Skeletal muscle cell (primary cell): ENCODE measurements at places on chromosomes 3 and 15.

DNA sequence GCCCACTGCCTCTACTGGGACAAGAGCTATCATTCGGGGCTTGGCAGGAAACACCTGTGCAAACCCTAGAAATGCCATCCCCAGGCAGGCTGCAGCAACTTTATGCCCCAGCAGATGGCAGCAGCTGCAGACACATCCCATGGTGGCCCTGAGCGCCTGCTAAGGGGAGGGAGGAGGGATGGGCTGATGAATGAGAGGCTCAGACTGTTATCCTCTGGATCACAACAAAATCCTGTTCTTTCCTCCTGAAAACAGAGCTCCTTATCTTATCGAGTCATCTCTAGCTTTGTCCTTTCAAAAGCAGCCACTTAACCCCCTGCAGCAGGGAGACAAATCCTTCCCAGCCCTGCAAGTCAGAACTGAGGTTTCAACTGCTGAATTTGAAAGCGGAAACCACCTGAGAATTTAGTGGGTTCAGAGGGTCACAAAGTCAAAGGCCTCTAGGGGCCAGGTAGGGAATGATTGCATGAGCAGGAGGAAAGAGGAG, 90.6 kb upstream of the PROK2 start:
- peak; percentile 34 for DNase-seq

- DNase-seq, result no peak
Measured at GRCh38 chr3:61715886-61716527, 154.6 kb downstream of the PTPRG start.

GRCh38 chr15:66997212-66997611, 68.2 kb upstream of the SMAD3 start:
- peak; percentile 61 for DNase-seq

DNA sequence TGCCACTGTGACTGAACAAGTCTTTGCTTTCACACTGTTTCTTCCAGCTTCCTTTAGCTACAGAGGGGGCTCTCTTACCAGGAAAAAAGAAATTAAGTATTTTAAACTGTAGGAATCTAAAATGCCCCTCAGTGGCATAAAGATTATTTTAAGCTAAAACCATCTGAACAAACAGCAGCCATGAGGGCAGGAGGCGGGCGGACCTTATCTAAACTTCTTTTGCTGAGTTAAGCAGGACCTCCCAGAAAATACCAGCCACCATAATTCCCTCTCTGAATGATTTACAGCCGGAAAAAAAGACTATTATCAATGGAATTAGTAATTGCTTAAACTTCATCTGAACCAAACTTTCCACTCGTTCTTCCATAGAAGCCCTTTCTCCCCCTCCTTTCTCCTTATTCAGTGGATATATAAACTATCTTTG, 5.2 kb upstream of the TOPAZ1 start:
- DNase-seq, result no peak

- DNase-seq, result no peak
Measured at GRCh38 chr3:185371306-185372074, 8.6 kb downstream of the MAP3K13 start.

- peak; percentile 13 for DNase-seq
Measured at GRCh38 chr3:177263615-177264368, 66.5 kb upstream of the TBL1XR1 start.

DNA sequence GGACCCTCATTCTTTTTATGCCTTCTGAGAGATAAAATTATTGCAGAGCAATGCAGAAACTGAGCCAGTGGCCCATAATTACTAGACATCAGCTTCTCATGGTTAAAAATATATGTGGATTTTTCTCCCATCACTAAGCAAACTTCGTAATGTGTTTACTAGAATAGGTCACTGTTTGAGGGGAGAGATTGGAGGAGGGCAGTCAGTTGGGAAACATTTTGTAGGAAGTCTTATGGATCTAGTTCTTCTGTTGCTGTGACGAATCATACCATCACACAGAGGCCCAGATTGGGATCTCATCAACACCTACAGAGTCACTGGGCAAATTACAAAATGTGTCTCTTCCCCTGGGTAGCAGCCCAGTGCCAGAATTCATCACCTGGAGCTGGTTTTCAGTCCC, 81.4 kb downstream of the PDE8A start:
- no peak for DNase-seq

DNA sequence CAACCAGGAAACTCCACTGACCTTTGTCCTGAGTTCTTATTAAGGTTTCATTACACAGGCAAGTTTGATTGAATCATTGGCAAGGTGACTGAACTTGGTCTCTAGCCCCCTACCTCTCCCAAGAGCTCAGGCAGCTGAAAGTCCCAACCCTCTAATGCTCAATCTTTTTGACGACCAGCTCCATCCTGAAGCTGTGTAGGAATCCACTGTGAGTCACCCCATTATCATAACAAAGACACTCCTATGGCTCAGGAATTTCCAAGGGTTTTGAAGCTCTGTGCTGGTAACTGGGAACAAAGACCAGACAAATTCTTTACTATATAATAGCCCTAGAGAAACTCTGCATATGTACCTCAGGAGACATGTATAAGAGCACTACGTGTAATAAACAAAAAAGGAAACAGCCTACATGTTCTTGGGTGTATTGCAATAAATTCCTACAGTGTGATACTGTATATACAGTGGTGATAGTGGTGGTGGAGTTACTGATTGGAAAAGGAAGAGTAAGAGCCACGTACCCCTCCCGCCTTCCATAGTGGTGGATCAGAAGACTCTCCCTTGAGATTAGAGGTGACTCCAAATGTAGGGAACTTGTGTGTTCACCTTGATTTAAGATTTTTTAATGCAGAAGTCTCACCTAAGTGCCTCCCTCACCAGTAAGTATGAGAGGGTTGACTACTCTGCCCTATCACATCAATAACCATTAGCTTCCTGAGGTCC, 116.6 kb downstream of the ST8SIA2 start:
- DNase-seq, result no peak

GRCh38 chr3:14242490-14243311, 64.1 kb downstream of the LSM3 start:
- no peak for DNase-seq

DNA sequence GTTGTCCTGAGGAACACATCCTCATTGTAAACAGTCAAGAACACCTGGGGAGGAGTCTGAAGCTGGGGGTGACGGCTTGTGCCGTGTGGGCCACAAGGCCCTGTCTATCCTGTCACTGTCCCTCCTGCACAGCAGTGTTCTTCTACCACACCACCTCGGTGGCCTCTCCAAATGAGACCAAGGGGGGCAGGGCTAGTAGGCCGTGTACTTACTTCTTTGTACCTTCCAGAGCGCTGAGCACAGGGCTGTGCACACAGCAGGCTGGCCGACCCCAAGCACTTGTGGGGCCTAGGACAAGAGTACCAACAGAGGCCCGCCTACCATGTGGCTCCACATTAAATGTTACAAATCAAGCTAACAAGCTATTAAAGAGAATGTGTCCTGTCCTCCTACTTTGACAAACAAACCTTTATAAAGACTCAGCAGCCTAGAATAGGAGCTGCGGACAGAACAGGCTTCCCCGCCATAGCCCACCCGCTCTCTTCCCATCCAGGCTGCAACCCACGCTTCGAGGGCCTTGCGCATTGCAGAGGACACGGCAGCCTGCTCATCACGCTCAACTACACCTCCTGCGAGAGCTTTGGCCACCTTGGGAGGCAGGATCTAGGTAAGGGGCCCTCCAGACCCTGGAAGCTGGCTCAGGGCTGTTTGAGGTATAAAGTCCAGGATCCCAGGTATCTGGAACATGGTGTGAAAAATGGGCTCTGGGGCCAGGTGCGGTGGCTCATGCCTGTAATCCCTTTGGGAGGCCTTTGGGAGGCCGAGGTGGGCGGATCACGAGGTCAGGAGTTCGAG, 30.5 kb downstream of the MELTF start:
- DNase-seq, result no peak

- DNase-seq, result no peak
Measured at GRCh38 chr3:40312661-40313226, 3.2 kb downstream of the EIF1B start.

DNA sequence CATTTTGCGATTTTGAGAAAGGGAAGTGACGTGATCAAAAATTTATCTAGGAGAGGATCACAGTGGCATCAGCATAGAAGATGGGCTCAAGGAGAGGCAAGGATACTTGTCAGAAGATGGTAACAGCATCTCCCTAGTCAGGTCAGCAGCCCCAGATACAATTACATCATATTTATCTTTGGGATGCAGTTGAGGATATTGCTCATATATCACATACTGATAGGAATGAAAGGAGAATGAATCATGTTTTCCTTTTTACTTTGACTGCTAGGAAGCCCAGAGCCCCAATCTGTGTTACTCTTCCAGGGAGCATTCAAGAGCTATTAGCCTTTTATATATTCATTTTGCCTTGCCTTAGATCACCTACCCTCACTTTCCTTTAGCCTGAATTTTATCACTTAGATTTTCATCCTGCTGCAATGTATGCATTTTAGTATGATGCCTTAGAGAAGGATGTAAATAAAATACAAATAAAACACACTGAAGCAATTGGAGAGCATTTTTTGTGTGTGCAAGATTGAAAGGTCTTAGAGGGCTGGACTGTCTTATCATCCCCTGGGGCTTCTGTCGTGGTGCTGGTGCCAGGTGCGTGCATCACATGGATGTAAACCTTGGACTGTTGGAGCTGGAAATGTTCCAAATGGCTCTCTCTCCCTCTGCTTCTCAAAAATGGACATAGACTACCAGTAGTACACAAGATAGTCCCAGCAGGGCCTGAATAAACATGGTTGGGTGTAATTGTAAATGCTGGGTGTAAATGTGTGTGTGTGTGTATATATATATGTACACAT, 40.3 kb downstream of the CORO2B start:
- no peak for DNase-seq

DNA sequence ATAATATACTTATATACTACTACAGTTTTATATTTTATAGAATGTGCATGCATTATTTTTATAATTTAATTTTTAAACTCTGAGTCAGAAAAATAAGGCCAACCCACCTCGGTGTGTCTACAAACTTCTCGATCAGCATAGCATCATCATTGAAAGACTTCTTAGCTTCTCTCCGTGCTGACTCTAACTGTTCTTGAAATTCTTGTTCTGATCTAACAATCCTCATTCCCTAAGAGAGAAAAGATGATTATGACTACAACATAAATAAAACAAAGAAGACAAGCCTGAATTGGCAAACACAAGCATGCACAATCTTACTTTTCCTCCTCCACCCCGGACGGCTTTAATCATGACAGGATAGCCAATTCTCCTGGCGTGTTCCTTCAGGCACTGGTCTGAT, 28.4 kb downstream of the MCCC1 start:
- DNase-seq, result no peak

DNA sequence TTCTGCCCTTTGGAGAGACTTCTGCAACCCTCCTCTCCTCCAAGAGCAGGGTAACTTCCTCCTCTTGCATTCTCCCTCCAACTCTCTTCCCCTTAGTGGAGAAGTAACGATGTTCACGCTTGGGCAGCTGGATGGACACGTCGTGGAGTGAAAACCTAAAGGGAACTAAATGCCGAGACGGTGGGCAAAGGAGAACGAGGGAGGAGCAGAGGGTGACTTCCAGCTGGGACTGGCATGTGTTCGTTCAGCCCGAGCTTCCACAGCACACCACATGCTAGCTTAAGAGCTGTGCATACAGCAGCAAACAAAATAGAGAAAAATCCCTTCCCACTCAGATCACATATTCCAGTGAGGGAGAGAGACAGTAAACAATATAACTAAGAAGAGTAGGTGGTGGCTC, 179.8 kb downstream of the SLCO3A1 start:
- no peak for DNase-seq

DNA sequence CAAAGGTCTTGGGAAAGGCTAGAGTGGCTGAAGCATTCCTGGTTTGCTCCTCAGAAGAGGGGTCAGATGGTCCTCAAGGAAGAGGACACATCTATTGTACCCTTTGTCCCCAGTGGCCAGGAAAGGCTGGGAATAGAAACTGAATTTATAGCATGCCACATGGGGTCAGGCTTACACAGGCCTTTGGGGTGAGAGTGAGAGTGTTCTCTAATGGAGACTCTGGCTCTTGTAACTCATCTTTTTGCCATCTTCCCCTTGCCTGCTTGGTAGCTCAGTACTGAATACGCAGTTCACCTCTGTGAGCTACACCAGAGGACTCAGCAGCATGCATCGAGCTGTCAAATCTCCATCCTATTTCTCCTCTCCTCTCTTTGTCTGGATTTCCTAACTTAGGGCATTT, 87.5 kb downstream of the ATP2B2 start:
- DNase-seq, result no peak

- peak; percentile 99 for DNase-seq
Measured at GRCh38 chr3:156535162-156535627, 19.7 kb downstream of the SSR3 start.

- peak; percentile 67 for DNase-seq
Measured at GRCh38 chr15:74790080-74790916, 8.4 kb downstream of the CSK start.

GRCh38 chr3:120421926-120422325, 28.9 kb downstream of the FSTL1 start:
- no peak for DNase-seq

DNA sequence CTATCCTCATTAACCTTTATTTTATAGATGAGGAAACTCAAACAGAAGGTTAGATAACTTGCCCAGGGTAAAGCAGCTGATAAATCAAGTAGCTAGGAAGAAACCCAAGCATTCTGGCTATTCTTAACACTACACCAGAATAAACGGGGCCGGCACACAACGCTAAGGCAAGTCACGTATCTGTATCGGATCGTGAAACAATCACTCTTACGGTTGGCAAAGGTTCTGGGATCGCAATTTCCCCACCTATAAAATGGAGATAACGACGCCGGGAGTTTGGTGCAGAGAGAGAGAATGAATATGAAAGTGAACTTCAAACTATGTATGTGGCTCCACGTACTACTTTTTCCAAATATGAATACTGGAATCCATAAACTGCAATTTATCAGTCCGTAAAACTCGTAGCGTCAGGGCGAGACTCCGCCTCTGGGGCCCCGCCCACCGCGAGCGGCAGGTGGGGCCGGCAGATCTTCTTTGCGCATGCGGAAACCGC, 252 bp upstream of the ARMC8 start:
- DNase-seq, result no peak

DNA sequence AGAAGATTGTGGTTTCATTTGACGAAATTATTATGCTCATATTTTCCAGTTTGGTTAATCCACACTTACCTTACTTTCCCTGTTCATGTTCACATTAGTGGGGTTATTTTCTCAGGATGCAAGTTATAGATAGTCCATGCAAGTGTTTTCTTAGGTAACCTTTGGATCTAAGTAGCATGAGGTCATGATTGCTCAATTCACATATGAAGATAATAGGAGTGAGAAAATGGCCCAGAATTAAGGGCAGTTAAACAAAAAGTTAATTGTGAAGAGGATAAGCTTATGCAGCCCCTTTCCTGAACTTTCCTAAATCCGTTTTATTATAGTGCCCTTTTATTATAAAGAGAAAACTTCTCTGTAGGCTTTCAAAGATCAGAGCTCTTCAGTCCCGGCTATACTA, 83.4 kb downstream of the CD200R1L start:
- no peak for DNase-seq
